ENCODE measurements at places on chromosomes 11 and 22. TPM values are rescaled to one million over a fixed set of nuclear protein-coding genes. Genes with fewer than 3 reads are reported as not detected.

Gene OR52E8
- total RNA-seq = not detected

Gene CREBZF
- total RNA-seq = 41.8 TPM

Gene DDI1
- not detected for total RNA-seq

Gene CYTH4
- total RNA-seq = 16.4 TPM

Gene PDGFD
- 0.11 TPM for total RNA-seq

Gene SNX19
- total RNA-seq = 38.7 TPM

Gene SMIM35
- total RNA-seq = 0.32 TPM

Gene KCNK4
- total RNA-seq = not detected

Gene DRD2
- total RNA-seq = not detected

Gene C1QTNF5
- not detected for total RNA-seq

Gene OR2D2
- not detected for total RNA-seq

Gene C11orf91
- total RNA-seq = not detected

Gene RFPL3
- total RNA-seq = not detected
